ENCODE measurements at places on chromosomes 4 and X.

GRCh38 chr4:25235401-25235800, 1.6 kb downstream of the PI4K2B start:
- no peak for DNase-seq

GRCh38 chr4:123299212-123299691, 97.3 kb upstream of the SPRY1 start:
- no peak for DNase-seq

GRCh38 chr4:91829531-91829930, 474.2 kb upstream of the GRID2 start:
- DNase-seq: no peak

DNA sequence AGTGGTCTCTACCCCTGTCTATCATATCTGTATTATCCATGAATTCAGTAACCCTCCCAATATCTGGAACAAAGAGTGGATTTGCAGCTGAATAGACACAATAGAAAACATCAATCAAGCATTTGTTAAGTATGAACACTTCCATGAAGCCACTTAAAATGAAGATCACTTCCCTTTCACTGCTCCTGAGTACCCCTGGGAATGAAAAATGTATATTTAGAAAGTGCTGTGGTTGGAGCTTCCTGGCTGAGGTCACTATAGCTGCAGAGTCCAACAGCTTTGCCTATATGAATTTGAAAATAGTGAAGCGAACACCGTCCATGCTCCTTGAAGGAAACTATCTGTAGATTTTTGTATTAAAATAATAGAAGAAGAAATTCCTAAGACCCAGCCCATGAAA, 227.0 kb downstream of the DTHD1 start:
- no peak for DNase-seq

DNA sequence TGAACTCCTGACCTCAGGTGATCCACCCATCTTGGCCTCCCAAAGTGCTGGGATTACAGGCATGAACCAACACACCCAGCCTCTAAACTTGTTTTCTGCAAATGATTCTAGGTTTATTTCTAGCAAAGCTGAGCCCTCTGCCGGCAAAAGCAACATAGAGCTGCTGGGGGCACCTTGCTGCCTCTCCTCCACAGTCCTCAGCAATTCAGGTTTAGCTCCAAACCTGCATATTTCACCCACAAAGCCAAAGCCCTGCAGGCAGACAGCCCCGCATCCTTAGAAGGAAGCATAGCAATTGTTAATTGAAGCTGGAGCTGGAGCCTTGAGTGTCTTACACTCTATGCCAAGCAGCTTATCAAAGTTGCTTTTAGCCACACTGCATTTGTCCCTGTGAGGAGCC, 24.9 kb upstream of the OCIAD2 start:
- DNase-seq: no peak

GRCh38 chr4:152072906-152073305, 312.1 kb upstream of the GATB start:
- no peak for DNase-seq

- no peak for DNase-seq
Measured at GRCh38 chr4:81485310-81485980, 13.7 kb upstream of the RASGEF1B start.

GRCh38 chr4:137934911-137935310, 307.2 kb downstream of the SLC7A11 start:
- DNase-seq: no peak

DNA sequence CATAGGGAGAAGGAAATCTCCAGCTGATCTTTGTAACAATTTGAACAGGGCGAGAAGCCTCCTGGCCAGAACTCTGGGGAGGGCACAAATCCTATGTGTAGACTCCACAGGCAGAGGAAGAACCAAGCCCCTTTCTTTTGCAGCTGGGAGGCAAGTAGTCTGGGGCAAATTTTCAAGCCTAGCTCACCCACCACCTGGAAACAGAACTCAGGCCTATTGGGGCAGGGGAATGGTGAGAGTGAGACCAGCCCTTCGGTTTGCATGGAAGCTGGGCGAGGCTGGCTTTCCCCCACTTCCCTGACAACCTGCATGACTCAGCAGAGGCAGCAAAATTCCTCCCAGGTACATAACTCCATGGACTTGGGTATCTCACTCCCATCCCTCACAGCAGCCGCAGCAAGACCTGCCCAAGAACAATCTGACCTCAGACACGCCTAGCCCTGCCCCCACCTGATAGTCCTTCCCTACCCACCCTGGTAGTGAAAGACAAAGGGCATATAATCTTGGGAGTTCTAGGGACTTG, 138.2 kb downstream of the EMCN start:
- no peak for DNase-seq

GRCh38 chr4:1714303-1715001, 2.3 kb upstream of the SLBP start:
- no peak for DNase-seq

DNA sequence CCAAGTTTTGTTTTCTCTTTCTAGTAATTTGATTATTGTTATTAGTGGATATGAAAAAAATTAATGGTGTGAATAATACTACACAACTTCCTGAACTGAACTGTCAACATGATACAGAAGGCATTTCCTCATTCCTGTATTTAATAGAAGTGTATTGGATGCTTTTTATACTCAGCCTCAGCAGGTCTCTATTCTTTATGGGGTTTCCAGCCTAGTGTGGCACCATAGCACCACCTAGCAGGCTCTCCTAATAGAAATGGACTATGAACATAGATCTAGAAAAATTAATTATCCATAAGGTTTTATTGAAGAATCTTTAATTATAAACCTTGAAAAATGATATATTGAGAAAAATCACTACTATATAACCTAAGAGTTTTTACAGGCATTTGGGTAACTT, 52.4 kb downstream of the GLRB start:
- DNase-seq: no peak

DNA sequence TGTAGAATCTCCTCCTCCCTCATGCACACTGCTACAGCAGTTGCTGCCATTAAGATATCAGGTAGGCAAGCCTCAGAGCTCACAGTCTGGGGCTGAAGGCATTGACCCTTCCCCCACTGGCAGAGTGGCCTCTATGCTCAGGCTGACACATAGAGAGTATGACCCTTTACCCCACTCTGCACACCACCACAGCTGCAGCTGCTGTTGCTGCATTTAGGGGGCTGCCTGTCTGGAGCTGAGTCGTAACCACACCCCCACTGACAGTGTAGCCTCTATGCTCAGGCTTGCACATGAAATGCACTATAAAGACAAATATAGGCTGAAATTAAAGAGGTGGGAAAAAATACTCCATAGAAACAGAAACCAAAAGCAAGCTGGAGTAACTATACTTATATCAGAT, 289.3 kb upstream of the PABPC4L start:
- DNase-seq: no peak

GRCh38 chr4:80076681-80077080, 3.7 kb upstream of the ANTXR2 start:
- no peak for DNase-seq

GRCh38 chr4:143382596-143382995, 45.9 kb downstream of the GAB1 start:
- no peak for DNase-seq

GRCh38 chr4:25075851-25076250, 45.1 kb upstream of the LGI2 start:
- no peak for DNase-seq

DNA sequence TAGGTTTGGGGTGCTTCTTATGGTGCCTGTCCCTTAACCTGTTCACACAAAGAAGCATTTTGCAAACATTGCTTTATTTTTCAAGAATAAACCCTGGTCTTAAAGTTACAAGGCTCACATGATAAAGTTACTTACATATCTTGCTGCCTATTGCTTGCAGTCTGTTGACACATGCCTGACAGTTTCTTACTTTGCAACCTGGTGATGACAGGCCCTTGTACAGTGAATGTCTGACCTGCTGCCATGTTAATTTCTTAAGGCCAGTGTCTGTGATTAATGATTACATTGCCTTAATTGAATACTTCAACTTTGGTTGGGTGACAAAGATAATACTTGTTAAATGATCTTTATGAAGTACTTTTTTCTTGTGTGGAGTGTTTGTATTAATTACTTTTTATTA, 49.9 kb downstream of the FIP1L1 start:
- DNase-seq: no peak

DNA sequence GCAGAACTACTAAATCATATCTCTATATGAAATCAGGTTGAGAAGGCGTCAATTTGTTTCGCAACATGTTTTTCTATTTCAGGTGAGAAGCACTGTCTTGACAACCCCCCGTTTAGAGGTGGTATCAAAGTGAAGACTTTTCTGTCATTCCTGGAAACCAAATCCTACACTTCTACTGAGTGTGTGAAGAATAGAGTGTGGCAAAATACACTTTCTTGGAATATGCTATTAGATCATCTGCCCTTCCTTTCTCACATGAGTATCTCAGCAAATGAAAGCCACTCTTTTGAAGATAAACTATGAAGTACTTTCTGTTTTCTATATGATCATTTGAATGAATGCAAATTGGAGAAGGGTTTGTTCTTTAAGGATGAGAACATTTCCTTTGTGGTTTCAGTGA, 174.0 kb upstream of the FMR1 start:
- DNase-seq: no peak

All from substantia nigra (tissue), 51 donors.